Stimulated activated CD4-positive, alpha-beta T cell treated with anti-CD3 and anti-CD28 coated beads, Interleukin-1b, Interleukin-23, amount 100 ng/mL, for 48 hours (primary cell): ENCODE measurements at places on chromosomes 5 and 9.

GRCh38 chr9:90830977-90831376, 29.4 kb downstream of the SYK start:
- DNase-seq, result no peak

GRCh38 chr5:16552666-16553343, 64.0 kb downstream of the RETREG1 start:
- DNase-seq, result peak; percentile 61

DNA sequence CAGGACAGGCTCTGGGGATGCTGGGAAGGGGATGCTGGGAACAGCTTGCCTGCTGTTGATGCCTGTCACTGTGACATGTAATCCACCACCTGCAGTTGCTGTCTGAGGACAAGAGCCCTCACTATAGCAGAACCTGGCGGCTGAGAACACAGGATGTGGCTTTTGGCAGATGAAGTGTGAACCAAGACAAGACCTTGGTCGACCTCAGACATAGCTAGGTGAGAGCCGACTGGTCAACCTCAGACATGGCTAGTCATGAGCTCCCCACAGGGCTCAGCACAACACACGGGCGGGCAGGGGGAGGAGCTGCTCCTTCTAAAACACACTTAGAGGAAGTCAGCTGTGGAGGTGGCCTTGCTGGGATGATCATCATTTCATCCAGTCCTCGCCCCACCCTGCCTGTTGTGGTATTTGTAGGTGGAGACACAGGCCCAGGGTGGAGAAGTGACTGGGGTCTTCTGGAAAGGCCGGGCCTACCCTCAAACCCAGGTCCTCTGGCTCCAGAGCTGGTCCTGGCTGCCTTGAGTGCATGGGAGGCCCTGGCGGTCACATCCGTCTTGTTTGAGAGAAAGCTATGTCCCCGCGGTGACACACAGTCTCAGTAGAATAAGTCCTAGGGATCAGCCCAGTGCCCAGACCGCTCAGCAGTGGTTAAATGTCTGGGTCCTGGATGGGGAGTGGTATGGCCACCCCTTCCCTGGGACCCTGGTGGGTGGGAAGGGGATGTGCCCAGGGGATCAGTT, 6.1 kb downstream of the SUSD3 start:
- peak; percentile 94 for DNase-seq

DNA sequence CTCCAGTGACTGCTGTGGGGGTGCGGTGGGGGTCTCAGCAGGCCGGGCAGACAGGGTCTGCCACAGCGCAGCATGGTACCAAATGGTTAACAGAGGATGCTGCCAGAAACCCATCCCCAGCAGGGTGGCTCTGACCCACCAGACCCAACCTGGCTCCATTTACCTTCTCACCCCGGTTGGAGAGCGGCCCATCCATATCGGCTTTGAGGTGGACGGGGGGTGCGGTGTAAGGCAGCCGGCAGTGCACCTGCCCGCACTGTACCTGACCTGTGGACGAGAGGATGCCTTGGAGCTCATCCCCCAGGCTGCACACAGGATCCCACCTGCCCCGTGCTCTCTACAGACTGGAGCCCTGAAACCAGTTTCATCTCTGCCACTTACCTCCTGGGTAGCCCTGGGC, 19.3 kb downstream of the LHX6 start:
- no peak for DNase-seq

DNA sequence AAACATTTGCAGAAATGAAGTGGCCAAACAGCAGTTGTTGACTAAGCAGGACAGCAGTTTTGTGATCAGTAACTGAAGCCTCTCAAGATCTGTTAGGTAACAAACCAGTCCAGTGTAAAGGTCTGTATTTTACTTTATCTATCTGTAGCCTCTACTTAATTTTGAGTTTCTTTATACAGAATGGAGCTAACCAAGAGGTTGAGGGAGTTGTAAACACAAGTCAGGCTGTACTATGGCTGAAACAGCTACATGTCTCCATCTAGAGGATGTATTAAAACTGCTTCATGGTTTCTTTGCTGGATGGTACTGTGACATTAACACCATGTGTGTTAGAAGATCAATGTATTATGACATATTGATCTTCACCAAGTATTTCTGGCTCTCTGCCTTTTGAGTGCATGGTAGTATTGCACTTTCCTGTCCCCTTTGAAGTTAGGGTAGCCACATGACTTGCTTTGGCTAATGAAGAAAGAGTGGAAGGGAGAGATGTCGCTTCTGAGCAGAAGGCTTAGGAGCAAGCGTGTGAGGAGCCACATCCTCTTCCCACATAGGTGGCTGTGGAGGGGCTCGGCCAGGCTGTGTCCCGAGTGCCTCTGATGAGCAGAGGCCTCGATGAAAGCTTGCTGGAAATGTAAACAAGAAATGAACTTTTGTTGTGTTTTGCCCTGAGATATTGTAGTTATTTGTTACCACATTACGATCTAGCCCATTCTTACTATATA, 105.6 kb upstream of the PCA3 start:
- DNase-seq, result no peak

DNA sequence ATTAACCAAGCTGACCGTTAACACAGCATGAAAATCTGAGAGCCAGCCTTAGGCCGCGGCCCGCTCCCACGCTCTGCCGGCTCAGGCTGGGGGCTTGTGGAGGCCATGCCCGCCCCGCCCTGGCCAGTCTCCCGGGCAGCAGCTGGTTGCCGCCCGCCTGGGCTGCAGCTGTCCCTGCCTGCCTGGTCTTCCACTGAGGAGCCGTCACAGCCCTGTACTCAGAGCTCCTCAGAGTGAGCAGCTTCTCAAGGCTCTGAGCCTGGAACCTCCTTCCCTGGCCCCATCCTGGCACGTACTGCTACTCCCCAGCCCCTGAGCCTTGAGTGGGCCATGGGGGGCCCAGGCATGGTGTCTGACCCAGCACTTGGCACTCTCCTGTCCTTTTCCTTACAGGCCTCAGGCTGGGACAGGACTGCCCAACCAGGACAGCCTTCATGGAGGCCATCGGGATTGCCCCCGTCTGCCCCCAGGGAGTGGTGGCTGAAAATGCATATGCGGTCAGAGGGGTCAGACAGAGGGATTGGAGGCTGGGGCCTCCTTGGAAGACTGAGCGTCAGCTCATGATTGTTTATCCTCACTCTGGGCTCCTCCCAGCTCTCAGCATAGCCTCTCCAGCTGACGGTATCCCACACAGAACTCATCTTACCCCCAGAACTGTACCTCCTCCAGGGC, 11.9 kb downstream of the FGFR4 start:
- no peak for DNase-seq

GRCh38 chr9:12822111-12822510, 47.3 kb downstream of the LURAP1L start:
- no peak for DNase-seq

- peak; percentile 10 for DNase-seq
These were observed at the start of gene BASP1 for GRCh38 chr5:17217493-17218352. BASP1 (plus strand) TSS chr5:17217631; CDS start chr5:17275217, 57,586 bp downstream.
